Progenitor cell of endocrine pancreas (in vitro differentiated cells): ENCODE measurements at places on chromosomes 6 and 20. TPM values are rescaled to one million over a fixed set of nuclear protein-coding genes. Genes with fewer than 3 reads are reported as not detected.

The HRH3 gene
- total RNA-seq = 0.10 TPM in 1 of 2 replicates, not detected in the other

DNA sequence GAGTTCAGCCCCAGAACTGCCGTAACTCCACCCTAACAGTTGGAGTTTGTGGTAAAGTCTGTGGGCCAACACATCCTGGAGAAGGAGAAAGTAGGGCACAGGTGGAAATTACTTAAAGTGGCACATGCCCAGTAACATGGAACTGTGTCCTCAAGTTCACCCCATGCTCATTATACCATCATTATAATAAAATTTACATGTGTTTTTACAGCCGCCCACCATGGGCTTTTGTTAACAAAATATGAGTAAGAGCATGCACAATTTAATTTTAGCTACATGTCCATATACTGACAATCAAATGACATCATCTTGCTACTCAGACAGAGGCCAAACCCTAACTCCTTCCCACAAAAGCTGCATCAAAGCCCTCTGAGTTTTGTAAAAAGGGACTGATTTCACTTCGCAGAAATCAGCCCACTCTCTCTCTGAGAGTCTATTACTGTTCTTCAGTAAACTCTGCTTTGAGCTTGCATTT, 17.3 kb upstream of the ELOVL4 start:
- DNase-seq = no peak

The C20orf204 gene
- total RNA-seq = 3.3 and 3.4 TPM in 2 replicates

DNA sequence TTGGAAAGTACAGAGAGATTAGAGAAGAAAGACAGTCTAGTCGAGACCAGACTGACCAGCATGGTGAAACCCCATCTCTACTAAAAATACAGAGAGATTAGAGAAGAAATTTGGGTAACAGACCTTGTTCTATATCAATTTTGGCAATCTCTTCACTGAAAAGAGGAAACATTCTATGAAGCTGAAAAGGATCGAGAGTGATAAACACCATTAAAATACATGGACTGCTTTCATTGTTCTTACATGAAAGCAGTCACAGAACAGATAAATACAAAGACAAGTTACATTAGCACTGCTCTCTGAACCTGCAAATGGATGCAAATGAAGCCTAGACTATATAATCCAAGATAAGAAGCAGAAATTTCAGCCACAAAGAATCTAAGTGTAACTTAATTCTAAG, 8.4 kb upstream of the OPRM1 start:
- no peak for DNase-seq

GRCh38 chr6:161186173-161186769, 87.6 kb downstream of the AGPAT4 start:
- no peak for DNase-seq

- DNase-seq = no peak
These were observed 50.9 kb downstream of the TMEM242 start for GRCh38 chr6:157272372-157272771.

GRCh38 chr6:156379392-156380289, 397.5 kb upstream of the ARID1B start:
- DNase-seq = no peak

DNA sequence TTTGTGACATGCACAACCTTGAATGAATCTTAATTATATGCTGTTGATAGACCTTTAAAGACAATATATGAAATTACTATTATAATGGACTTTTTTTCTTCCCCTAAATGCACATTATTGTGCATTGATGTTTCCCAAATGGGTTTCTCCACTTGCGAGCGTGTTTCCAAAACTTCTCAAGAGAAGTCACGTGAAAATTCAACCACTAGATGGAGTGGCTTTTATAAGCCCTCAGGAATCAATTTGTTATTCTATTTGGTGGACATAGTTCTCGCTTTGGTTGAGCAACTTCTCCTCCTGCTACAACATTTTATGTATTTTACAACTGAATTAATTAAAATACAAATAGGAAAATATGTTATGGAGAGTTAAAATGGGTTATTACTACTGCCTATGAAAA, 9.0 kb downstream of the CNR1 start:
- DNase-seq = no peak

The SAMD3 gene
- total RNA-seq = 0.69 and 1.0 TPM in 2 replicates

The THBD gene
- 0.19 and 0.36 TPM in 2 replicates for total RNA-seq

GRCh38 chr6:97443408-97444080, 160.5 kb upstream of the MMS22L start:
- DNase-seq = no peak

DNA sequence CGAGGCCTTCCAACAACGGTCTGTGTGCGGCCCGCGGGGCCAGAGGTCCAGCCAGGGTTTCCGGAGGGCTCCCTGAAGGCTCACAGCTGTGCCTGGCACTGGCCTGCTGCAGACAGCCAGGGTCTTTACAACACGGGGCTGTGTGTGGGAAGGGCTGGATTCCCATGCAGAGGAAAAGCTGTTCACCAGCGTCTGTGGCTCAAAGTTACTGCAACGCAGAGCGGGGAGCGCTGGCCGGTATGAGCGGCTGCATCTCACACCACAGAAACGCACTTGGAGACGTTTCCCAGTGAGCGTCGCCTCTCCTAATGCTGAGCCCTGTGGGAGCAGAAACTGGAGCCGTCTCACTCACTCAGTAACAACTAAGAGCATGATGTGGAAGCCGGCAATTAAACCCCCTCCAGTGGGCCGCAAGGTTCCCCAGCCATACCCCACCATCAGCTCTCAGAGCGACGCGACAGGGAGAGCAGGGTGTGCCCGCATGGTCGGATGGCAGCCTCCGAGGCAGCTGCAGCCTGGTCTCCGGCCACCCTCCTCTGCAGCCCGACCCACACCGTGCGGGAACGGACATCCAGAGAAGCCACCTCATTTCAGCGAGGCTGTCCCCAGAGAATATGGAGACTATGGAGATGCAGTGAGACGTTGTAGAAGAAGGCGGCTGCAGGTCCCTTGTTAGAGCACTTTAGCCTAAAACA, 42.6 kb downstream of the DLL1 start:
- no peak for DNase-seq

DNA sequence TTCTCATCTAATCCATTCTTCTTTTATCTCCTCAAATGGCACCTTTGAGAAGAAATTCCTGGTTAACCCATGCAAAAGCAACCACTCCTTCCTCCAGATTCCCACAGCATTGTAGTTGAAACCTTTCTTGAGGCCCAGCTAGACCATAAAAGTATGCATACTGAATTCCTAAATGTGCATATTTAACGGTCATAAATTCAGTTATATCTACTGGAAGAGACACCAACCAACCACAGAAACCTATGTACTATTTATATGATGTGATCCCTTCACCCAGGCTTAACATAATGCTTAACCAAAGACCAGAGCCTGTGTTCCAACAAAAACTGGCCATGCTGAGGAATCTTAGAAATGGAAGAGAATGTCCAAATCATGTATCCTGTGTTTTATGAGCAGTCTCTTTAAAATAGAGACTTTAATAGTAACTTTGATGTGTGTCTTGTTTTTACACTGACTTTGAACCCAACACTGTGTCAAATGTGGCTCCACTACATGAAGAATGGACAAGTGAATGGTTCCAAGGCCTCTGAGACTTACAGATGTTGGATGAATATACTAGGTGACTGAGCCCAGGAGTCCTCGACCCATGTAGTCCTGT, 11.4 kb upstream of the TAF8 start:
- DNase-seq = no peak

GRCh38 chr6:147057188-147057587, 147.0 kb upstream of the STXBP5 start:
- DNase-seq = no peak
